ENCODE measurements at places on chromosomes 5 and 9. TPM values are rescaled to one million over a fixed set of nuclear protein-coding genes. Genes with fewer than 3 reads are reported as not detected.
A peak's percentile ranks its signal among the peaks of the same experiment; 100 is the strongest.

GRCh38 chr5:58922461-58923171 lies 339.7 kb downstream of the RAB3C start:
- no peaks in the 10 kb centered on the region for H3K27me3 ChIP-seq
- peak overlapping the region; percentile 96 for H3K27ac ChIP-seq
- DNase-seq: peak; percentile 93
- peaks cover 52% of the 10 kb centered on the region for H3K4me1 ChIP-seq

DNA sequence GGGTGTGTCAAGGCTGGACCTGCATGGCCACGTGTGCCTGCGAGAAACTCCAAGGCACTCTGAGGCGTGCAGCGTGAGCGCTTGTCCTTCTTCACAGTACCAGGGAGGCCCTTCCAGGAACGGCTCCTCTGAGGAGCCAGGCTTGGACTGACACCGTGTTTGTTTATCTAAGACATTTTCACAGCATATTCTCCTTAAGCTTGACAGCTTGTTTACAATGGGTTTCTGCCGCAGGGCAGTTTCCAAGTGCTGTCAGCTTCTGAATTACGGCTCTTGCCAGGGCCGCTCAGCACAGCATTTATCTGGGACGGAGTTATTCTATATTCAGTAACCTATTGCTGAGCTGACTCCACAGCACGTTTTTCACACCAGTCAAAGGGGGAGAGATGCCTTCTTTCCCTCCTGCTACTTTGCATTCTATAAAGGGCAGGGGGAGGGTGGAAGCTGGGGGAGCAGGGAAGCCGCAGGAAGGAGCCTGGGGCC lies 98.4 kb downstream of the LMNB1 start:
- H3K27me3 ChIP-seq: no peaks in the 10 kb centered on the region
- peaks cover 5% of the 10 kb centered on the region for H3K4me1 ChIP-seq
- no peak overlapping the region for H3K27ac ChIP-seq

- H3K4me1 ChIP-seq: peaks cover 34% of the 10 kb centered on the region
- H3K27ac ChIP-seq: no peak overlapping the region
- H3K4me3 ChIP-seq: no peak overlapping the region
- no peaks in the 10 kb centered on the region for H3K36me3 ChIP-seq
- no peak for DNase-seq
Observed at GRCh38 chr9:109010746-109011145, 2.6 kb downstream of the CTNNAL1 start.

DNA sequence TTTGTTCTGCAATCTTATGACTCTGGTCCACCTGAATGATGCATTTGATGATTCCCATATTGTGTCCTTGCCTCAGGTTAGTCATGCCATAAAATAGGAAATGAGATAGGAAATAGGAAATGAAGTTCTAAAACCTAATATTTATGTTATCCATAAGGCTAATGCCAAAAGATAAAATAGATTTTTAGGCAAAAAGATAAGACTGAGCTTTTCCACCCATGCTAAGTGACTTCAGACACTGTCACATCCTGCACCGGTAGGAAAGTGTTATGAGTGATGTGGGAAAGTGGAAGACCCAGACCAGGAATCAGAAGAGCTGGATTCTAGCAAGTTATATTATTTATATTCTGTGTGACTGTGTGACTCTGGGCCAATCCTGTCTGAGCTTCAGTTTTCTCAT lies 600.8 kb upstream of the DMAC1 start:
- no peaks in the 10 kb centered on the region for H3K36me3 ChIP-seq
- H3K27me3 ChIP-seq: no peaks in the 10 kb centered on the region
- H3K4me1 ChIP-seq: no peaks in the 10 kb centered on the region

DNA sequence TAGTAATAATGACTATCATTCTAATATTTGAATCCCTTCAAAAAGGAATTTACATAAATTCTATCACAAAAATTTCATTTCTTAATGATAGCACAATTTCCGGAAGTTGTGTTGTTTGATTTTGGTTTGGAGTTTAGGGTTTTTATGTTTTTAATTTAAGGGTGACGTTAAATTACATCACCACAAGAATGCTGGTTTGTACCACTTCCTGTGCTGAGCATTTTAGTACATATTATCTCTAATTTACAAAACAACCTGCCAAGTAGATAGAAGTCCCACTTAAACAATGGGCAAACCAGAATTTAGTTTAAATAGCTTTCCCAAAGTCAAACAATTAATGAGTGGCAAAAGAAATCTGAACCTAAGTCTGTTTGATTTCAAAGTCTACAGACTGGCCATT lies 63.4 kb downstream of the DENND1A start:
- no peak for DNase-seq
- no peaks in the 10 kb centered on the region for H3K27me3 ChIP-seq
- H3K36me3 ChIP-seq: no peaks in the 10 kb centered on the region
- H3K4me1 ChIP-seq: peaks cover 26% of the 10 kb centered on the region

DNA sequence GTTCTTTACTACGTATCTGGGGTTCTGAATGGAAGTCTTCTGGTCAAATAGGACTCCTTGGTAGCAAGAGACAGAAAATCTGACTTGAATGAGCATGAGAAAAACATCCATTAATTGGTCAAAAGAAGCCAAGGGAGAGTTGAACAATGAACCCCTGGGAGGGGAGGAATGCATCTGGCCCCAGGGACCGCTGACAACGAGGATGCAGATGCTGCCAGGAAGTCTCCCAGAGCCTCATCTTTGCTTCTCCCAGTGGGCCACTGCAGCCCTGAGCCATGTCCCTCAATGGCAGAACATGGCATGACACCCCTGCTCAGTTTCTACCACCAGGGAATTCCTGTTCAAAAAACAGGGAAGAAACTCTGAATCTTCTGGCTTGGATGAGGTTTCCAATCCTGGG lies 50.5 kb upstream of the ICE1 start:
- H3K27me3 ChIP-seq: no peaks in the 10 kb centered on the region
- no peaks in the 10 kb centered on the region for H3K4me1 ChIP-seq
- no peak overlapping the region for H3K4me3 ChIP-seq

GRCh38 chr9:96559339-96559943 lies 60.2 kb downstream of the CDC14B start:
- H3K36me3 ChIP-seq: no peaks in the 10 kb centered on the region
- no peaks in the 10 kb centered on the region for H3K27me3 ChIP-seq
- DNase-seq: no peak
- H3K4me3 ChIP-seq: no peak overlapping the region
- no peak overlapping the region for H3K27ac ChIP-seq

DNA sequence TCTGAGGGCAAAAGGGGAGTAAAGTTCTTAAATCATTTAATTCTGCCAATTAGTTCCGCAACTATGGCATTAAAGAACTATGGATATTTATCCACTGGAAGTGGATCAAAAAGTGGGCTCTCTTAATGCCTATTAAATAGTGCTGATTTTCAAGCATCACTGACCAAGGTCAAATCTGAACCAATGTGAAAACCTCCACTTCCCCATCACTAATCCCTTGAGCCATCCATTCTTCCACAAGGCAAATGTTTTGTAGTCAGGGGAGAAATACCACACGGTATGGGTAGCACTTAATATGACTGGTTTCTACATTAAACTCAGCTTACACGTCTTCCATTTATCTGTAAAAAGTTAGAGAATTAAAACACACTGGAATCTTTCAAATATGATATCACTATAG lies 57.6 kb downstream of the MLLT3 start:
- H3K4me1 ChIP-seq: peaks cover 24% of the 10 kb centered on the region
- no peak overlapping the region for H3K27ac ChIP-seq
- no peaks in the 10 kb centered on the region for H3K36me3 ChIP-seq
- H3K27me3 ChIP-seq: no peaks in the 10 kb centered on the region

GRCh38 chr9:16182784-16183183 lies 629.9 kb downstream of the CCDC171 start:
- no peaks in the 10 kb centered on the region for H3K4me1 ChIP-seq
- no peak for DNase-seq
- no peak overlapping the region for H3K4me3 ChIP-seq
- no peaks in the 10 kb centered on the region for H3K36me3 ChIP-seq
- no peak overlapping the region for H3K27ac ChIP-seq

GRCh38 chr5:176470539-176470938 lies 22.4 kb downstream of the FAF2 start:
- H3K36me3 ChIP-seq: peaks cover 29% of the 10 kb centered on the region
- no peak for DNase-seq
- peaks cover 17% of the 10 kb centered on the region for H3K4me1 ChIP-seq
- no peak overlapping the region for H3K27ac ChIP-seq

- H3K27me3 ChIP-seq: no peaks in the 10 kb centered on the region
- no peak overlapping the region for H3K4me3 ChIP-seq
- peaks cover 6% of the 10 kb centered on the region for H3K4me1 ChIP-seq
- no peak for DNase-seq
- H3K36me3 ChIP-seq: no peaks in the 10 kb centered on the region
- H3K27ac ChIP-seq: no peak overlapping the region
Observed at GRCh38 chr5:56056875-56057274, 62.1 kb upstream of the IL6ST start.

DNA sequence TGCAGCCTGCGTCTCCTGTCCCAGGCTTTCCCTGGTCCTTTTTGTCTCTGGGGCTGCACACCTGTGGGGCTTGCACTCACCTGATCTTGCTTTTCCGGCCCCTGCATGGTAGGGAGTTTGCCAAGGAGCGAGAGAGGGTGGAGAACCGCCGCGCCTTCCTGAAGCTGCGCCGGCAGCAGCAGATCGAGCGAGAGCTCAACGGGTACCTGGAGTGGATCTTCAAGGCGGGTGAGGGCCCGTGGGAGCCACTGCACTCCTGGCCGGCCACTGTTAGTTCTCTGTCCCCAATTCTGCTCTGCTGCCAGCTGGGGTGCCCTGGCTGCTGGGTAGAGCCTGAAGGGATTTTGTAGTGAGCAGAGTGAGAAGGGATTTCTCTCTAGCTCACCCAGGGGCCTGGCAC lies 78.0 kb downstream of the CACNA1B start:
- no peak overlapping the region for H3K27ac ChIP-seq
- peaks cover 3% of the 10 kb centered on the region for H3K27me3 ChIP-seq
- H3K36me3 ChIP-seq: no peaks in the 10 kb centered on the region
- no peaks in the 10 kb centered on the region for H3K4me1 ChIP-seq

DNA sequence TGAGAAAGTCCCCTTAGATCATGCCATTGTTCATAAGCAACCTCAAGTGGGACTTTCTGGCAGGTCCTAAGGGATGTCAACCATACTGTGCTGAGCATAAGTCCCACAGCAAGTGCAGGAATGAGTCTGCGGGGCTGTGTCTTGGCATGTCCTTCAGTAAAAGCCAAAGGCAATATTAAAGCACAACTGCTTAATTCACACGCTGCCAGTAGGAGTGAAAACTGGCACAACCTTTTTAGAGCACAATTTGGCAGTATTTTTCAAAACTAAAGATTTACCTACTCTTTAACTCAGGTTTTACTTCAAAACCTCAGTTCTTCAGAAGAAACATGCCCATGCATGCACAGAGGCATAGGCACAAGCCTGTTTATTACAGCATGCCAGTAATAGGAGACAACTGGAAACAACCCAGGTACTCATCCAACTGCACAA lies 24.4 kb upstream of the SMAD5 start:
- H3K27me3 ChIP-seq: no peaks in the 10 kb centered on the region
- no peak overlapping the region for H3K27ac ChIP-seq
- H3K4me1 ChIP-seq: no peaks in the 10 kb centered on the region
- DNase-seq: no peak
- no peaks in the 10 kb centered on the region for H3K36me3 ChIP-seq

- H3K4me1 ChIP-seq: peaks cover 6% of the 10 kb centered on the region
- no peaks in the 10 kb centered on the region for H3K36me3 ChIP-seq
- H3K27ac ChIP-seq: no peak overlapping the region
- H3K27me3 ChIP-seq: no peaks in the 10 kb centered on the region
- no peak overlapping the region for H3K4me3 ChIP-seq
- DNase-seq: no peak
Observed at GRCh38 chr9:33178972-33179697, 12.0 kb upstream of the B4GALT1 start.

GRCh38 chr5:130135506-130135905 lies 231.2 kb downstream of the CHSY3 start:
- H3K27me3 ChIP-seq: no peaks in the 10 kb centered on the region
- H3K4me1 ChIP-seq: no peaks in the 10 kb centered on the region
- H3K36me3 ChIP-seq: no peaks in the 10 kb centered on the region
- no peak overlapping the region for H3K4me3 ChIP-seq

- H3K27ac ChIP-seq: peak overlapping the region; percentile 91
- H3K4me3 ChIP-seq: peak overlapping the region; percentile 96
- no peaks in the 10 kb centered on the region for H3K27me3 ChIP-seq
Observed at GRCh38 chr5:43312699-43313034, 545 bp downstream of the HMGCS1 start.

IFNK gene
- total RNA-seq: not detected

GDF9 gene
- total RNA-seq: 0.65 TPM

All from psoas muscle (tissue), 8 donors.